Caki2 (cell line): ENCODE measurements at places on chromosomes 16 and 17.
A peak's percentile ranks its signal among the peaks of the same experiment; 100 is the strongest.

GRCh38 chr17:47279062-47279801, 25.6 kb downstream of the ITGB3 start:
- peak; percentile 100 for DNase-seq

DNA sequence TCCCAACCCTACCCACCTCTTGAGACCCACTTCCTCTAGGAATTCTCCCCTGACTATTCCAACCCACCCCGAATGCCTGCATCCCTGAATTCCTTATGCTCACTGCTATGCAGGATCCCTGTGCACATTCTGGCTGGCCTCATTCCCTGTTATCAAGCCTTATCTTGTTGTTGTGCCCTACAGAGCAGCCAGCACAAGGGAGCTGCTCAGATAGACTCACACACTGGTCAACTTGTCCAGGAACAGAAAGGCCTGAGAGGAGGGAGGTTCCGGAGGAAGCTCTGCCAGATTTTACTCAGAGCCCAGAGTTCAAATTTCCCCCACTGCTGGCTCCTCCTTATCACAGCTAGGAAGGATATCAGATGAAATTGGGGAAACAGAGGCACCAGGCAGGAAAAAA, 24.8 kb upstream of the MYO18A start:
- DNase-seq = no peak

DNA sequence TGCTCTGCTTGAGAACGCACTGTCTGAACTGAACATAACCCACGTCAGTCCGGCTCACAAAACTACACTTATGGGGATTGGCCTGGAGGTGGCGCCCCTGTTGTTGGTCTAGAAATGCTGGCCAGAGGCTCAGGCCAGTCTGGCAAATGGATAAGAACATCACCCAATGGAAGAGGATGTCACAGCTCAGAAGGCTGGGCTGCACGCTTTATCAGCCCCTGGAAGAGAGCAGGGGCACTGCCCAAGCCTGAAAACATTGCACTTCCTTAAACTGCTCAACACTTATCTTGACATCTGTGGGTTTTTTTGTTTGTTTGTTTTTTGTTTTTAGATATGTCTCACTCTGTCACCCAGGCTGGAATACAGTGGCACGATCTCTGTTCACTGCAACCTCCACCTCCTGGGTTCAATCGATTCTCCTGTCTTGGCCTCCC, 24.8 kb upstream of the BPTF start:
- peak; percentile 32 for DNase-seq

- DNase-seq = peak; percentile 2
These were observed 82.9 kb upstream of the RCVRN start for GRCh38 chr17:9987779-9988585.

- DNase-seq = no peak
These were observed 2.1 kb downstream of the SYT17 start for GRCh38 chr16:19170043-19170655.

DNA sequence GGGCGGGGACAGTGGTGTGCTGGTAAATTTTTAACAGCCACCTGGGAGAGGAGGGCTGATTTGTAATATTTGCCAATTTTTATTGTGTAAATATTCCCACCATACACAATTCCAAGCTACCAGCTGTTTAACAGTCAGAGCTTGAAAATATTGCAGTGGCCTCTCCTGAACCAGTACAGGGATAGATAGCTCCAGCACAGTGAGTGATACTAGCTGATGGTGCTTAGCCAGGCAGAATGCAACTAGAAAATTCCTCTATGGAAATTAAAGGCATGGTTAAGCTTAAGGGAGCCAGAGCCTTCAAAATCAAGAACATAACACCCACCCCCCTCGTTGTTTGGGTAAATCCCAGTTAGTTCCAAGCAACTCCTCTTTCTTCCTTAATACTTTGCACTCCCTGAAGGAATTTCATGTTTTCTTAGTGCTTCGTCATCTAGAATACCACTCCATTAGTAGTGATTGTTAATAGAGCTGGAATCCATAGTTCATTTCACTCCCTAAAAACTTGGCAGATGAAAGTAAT, 96.6 kb downstream of the CYB561 start:
- DNase-seq = no peak

- peak; percentile 81 for DNase-seq
These were observed 764.7 kb upstream of the KIF2B start for GRCh38 chr17:53058031-53058430.

GRCh38 chr16:47110939-47111338, 32.8 kb downstream of the NETO2 start:
- no peak for DNase-seq

- no peak for DNase-seq
These were observed 35.2 kb upstream of the KIFC3 start for GRCh38 chr16:57837305-57838125.

- no peak for DNase-seq
These were observed 11.7 kb upstream of the FAM83G start for GRCh38 chr17:19016297-19016696.

GRCh38 chr17:17028059-17028877, 14.0 kb upstream of the MPRIP start:
- peak; percentile 97 for DNase-seq

DNA sequence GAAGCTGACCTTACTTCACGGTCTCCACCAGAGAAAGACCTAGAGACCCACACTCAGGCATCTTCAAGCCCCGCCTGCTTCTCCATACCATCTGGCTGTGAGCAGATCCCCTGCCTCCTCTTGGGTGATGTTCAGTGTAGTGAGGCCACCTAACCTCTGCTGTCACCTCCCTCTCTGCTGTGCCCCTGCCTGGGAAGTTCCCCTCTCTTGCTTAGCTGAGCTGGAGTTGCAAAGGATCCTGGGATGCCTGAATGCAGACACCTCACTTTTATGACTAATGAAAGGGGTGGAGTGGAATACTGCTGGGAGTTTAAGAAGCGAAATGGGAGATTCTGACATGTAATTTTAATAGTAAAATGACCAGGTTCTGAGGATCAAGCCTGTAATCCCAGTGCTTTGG, 5.8 kb downstream of the IRX3 start:
- DNase-seq = peak; percentile 60

DNA sequence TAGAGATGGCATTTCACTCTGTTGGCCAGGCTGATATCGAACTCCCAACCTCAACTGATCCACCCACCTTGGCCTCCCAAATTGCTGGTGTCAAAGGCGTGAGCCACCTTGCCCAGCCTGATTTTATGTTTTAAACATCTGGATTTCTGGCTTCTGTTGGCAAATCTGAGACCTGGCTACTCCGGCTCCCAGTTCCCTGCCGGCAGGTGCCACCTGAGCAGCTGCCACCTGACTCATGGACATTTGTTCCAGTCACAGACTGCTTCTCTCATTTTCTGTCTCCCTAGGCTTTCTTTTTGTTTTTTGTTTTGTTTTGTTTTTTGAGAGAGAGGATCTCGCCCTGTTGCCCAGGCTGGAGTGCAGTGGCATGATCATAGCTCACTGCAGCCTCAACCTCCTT, 9.6 kb downstream of the PMM2 start:
- no peak for DNase-seq

DNA sequence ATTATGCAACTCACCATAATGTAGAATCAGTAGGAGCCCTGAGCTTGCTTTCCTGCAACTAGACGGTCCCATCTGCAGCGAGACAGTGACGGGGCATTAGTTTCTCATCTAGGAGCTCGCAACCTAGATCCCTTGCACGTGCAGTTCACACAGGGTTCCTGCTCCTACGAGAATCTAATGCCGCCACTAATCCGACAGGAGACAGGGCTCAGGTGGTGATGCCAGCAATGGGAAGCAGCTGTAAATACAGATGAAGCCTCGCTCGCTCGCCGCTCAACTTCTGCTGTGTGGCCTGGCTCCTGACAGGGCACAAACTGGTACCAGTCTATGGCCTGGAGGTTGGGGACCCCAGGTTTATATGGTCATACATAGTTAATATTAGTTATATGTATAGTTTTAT, 394.5 kb downstream of the NPIPA8 start:
- DNase-seq = no peak

DNA sequence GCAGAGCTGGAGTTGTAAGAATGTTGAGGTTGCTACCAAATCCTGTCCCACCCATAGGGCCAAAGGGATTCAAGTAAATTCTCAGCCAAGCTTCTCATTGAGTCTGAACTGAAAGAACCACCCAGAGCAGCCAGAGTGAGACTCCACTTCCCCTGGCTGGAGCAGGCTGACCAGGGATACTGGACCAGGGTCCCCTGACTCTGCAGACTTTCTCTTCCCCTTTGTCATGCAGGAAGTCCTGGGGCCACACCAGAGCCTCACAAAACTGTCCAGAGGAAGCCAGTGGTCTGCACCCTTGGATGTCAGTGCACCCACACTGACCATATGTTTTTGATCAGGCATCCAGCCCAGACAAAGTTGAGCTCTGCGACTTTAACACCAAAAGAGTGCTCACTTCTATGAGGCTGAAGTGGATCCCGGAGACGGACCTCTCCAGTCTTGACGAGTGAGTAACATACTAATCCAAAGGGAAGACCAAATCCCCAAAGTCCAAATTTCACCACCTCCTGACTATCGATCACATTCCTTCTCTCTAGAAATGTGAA, 4.1 kb downstream of the NXN start:
- DNase-seq = no peak

DNA sequence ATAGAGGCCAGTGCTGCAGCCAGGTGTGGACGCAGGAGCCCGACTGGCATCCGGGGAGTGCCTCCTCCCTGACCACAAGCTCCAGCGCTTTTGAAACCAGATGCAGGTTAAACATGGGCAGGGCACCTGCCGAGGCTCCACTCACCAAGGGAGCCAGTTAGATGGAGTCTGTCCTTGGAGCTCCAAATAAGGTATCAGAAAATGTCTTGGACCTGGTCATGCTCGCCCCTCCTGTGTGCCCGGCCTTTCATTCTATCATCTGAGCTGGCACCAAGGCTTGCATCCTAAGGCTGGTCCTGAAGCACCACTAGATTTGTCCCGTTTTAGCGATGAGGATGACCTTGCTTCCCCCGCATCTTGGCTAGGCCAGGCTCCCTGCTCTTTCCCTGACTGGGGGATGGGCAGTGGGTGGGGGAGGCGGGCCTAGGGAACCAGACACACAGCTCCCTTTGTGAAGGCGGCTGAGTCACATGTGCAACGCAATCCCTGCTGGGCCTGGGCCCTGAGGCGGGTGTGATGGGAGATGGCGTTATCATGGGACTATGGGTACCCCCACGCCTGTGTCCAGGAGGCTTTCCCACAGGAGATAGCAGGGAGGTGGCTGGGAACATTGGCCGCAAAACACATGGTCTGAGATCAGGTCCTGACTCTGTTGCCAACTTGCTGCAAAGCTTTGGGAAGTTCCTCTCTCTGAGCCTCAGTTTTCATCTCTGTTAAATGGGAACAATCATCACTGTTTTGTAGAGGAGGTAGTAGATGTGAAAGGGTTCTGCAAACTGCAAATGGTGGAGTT, 5.0 kb upstream of the ADGRG1 start:
- peak; percentile 91 for DNase-seq

DNA sequence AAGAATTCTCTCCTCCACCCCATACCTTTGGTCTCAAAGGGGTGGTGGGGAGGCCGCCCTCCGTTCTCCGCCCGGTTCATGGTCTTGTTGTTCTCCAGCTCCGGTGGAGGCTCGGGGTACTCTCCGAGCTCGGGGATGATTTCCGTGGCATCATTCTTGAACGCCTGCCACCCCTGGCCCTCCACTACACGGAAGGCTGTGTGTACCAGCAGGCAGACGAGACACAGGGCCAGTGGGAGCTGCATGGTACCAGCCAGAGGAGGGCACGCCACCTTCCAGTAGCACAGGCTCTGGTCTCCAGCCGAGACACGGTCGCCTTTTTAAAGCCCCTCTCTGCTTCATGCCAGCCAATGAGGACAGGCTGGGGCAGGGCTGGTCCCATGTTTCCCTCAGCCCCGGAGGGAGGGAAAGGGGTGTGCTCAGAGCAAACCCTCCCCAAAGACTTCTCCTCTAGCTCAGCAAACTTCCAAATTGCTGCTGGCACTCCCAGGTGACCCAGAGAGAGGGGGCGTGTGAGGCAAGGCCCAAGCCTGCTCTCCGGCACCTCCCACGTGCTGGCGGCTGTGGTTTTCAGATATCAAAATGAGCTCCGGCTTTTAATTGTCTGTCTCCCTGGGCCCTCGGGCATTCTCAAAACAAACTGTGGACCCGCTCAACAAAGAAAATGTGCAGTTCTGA, at the start of gene SOST:
Gene SOST, minus strand, starts transcription at position 295 of the 678 bp plus-strand sequence. Its CDS starts 50 bp downstream, at position 245.
- DNase-seq = no peak

GRCh38 chr16:66603537-66604375, 748 bp upstream of the CMTM3 start:
- peak; percentile 78 for DNase-seq

DNA sequence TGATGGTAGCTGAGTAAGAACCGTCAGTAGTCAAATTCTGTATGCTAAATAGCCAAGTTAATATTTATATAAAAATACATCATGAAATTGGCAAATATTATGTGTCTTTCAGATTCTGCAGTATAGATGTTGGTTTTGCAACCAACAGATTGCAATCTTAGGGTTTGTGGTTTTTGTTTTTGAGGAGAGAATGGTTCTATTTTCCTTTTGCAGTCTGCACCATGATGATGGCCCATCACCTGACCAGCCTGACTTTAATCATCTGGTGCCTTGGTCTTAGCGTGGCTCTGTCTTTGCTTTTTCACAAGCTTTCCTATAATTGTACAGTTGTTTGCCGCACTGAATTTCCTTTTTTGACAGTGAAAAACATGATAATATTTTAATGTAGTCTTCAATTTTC, 50.7 kb downstream of the NUP93 start:
- DNase-seq = no peak

DNA sequence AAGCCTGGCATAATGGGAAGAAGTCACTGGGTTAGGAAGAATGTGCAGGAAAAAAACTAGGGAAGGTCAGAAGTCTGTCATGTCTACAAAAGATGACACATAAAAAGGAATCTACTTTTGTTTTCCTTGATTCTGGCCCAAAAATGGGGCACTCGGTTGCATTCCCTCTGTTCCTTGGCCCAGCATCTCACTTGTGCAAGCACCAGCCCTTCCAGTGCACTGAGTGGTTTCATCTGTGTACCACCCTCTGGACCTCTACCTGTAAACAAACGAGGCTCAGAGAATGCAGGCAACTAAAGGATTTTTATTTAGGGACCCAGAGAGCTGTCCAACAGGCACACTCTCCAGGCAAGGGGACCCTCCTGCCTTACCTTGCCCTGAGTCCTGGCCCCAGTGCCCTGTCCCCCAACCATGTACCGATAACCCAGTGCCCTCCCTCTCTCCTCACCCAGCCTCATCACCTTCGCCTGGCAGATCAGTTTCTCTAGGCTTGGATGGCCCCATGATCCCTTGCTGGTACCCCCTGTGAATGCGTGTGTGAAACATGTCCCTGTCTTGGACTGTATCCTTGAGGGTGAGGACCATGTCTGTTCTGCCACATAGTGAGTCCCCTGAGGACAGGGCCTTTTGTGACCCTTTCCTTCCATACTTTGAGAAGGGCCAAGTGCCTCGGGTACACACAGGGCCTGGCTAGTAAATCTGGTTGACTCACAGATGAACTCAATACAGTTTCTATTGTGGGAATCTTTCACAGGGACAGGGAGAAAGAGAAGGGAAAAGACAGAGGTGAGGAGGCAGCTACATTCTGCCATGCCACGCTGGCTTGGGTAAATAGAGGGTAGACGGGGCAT, 13.3 kb downstream of the NXPH3 start:
- DNase-seq = no peak

DNA sequence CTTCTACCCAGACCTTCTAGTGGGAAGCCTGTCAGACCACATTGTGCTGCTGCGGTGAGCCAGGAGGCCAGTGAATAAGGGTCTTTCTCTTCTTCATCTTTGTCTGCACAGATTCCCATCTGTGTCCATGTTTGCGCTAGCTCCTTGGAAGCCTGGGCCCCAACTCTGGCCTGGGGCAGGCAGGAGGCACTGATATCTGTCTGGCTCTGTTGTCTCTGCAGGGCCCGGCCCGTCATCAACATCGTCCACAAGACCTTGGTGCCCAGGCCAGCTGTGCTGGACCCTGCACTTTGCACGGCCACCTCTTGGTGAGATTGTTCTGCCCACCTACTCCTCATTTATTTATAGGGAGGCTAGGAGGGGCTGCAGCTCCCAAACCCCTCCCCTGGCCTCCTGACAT, 18.3 kb downstream of the ITGA3 start:
- no peak for DNase-seq
